ENCODE measurements at places on chromosomes 5 and 9. TPM values are rescaled to one million over a fixed set of nuclear protein-coding genes. Genes with fewer than 3 reads are reported as not detected.

SLC6A7 gene
- total RNA-seq: not detected

PRDM9 gene
- total RNA-seq: not detected

DNA sequence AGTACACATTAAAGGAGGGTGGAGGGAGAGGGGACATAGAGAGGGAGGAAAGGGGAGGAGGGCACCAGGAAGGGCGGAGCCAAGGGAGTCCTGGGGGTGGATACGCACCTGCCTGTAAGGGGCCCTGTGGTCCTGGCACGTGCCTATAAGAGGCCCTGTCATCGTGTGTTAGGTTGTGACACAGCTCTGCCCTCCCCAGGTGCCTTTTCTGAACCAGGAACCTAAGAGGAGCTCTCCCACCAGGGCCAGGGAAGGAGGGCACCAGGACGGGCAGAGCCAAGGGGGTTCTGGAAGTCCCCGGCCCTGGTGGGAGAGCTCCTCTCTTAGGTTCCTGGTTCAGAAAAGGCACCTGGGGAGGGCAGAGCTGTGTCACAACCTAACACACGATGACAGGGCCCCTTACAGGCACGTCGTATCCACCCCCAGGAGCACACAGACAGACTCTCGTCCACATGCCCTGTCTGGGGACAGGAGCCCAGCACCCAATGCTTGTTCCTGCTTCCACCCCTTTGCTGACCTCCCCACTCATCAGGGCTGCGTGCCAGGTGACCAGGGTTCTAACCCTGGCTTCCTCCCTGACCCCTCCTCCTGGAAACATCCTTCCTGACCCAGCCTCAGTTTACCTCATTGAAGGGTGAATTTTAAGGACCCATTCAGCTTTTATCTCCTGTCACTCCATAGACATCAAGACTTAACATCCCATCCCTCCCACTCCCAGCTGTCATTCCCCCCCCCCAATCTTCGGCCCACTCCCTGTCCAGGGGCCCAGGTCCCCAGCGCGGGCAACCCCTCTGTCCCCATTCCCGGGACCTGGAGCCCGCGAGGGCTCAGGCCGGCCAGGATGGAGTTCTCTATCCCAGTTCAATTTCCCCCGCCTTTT is 12.9 kb upstream of the OLFM1 start:
- no peak for DNase-seq

DNA sequence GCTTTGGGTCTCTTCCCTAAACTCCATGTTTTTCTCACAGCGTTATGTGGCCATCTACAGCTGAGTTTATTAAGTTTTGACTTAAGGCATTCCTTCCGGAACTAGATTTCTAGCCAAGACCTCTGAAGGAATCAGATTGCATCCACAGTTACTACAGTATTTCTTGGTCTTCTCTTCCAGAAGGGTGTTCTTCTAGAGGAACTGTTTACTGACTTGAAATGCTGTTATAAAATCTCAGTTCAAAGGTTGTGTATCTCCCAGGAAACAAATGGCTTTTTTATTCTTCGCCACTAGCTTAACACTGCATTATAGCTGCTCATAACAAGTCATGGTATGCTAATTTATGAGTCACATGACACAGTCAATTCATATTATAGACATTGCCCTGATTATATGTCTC is 55.3 kb upstream of the RAD23B start:
- no peak for DNase-seq

OR2K2 gene
- not detected for total RNA-seq

PCDHA6 gene
- total RNA-seq: not detected

DNA sequence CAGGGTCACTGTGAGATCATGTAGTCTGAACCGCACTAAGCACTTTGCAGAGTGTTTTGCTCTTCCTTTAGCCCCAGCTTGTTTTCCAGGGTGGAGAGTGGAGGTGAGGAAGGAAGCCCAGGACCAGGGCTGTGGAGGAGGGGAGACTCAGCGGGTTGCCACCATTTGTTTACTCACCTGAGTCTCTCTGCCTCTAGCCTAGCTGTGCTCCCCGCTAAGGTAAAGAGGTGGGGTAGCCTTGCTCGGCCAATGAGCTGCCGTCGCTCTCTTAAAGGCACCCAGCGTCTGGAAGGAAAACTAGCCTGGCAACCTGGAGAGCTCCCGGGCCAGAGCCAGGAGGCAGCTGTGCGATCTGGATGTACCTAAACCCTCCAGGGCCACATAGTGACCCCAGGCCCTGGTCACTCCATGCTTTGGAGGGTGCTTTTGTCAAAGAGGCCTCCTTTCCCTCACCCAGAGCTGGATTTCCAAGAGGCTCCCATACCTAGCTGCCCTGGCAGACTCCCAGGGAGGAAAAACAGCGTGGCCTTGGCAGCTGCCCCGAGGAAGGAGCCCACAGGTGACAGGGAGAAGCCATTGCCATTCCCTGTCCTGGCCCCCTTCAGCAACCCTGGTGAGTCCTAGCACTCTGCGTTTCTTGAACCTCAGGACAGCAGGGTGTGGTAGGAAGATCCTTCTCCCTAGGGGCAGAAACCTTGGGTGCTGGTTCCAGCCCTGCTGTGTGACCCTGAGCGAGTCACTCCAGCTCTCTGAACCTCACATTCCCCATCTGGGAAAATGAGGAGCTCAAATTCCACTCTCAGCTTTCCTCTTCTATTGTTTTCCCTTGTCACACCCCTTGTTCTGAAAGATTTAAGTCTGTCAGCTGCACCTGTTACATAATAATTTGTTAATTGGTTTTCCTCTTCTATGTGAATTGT is 42.4 kb upstream of the LARP1 start:
- no peak for DNase-seq

Measured in activated CD8-positive, alpha-beta T cell treated with anti-CD3 and anti-CD28 coated beads for 36 hours (primary cell).